Fibroblast of the conjunctiva (primary cell): ENCODE measurements at places on chromosomes 16 and 17.

DNA sequence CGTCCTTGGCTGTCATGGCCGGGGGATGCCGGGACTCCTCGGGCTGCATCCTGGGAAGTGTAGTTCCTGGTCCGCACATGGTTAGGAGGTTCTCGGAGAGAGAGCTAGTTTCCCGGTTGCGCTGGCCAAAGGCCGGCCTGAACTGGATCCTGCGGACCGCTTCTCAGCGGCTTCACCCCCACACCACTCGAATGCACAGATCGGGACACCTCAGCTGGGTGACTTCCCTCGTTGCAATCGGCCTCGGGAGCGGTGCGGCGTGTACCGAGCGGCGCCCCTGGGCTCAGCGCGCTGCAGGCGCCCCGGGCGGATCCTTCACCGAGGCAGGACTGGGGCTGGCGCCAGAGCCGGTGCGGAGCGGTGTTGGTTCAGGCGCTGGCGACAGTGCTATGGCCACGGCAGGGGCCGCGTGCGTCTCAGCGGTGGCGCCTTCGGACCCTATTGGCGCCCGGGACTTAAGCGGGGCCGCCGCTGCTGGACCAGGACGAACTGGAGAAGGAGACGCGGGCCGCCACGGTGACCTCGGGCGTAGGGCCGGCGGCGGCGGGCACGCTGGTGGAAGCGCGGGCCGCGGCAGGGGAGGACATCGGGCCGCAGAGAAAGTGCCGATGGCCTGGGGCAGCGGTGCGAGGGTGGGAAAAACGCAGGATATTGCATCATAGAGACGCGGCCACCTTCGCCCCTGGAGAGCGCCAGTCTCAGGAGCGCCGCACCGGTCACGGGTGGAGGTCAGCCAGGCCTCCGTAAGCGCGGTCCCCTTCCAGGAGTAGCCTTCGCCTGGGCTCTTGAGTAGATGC is 11.4 kb downstream of the ZNF629 start:
- DNase-seq, result peak; percentile 79

GRCh38 chr16:86298758-86299134 is 211.6 kb upstream of the FOXF1 start:
- DNase-seq, result no peak

- no peak for DNase-seq
Observed at GRCh38 chr16:80463326-80463725, 77.5 kb upstream of the DYNLRB2 start.

- DNase-seq, result no peak
Observed at GRCh38 chr17:750431-751037, 1.5 kb downstream of the GEMIN4 start.

DNA sequence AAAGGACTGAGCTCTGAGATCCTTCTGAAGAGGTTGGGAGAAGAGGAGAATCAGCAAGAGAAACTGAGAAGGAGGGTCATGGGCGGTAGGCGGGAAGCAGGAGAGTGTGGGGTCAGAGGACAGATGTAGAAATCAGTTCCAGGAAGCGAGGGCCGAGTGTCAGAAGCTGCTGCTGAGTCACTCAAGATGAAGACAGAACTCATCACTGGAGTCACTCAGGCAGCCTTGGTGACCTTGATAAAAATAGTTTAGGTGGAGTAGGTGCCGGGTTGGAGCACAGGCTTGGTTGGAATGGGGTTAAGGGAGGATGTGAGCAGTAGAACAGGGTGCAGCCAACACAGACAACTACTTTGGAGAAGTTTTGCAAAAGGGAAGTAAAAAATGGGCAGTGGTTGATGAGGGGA is 6.1 kb upstream of the ITGAM start:
- DNase-seq, result no peak

DNA sequence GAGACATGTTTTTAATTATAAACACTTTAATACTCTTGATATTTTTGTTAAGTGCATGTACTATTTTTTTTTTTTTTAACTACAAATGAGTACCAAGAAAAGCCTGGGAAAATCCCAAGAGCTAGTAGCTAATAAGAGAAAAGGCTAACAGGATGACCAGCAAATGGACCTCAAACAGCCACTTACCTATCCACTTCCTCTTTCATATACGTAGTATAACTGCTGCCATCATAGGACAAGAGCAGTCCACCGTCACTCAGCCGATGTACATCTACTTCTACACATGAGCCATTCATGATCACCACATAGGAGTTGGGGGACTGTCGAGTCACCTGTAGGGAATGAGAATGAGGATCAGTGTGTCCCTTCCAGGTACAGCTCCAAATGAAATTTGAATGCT is 128.0 kb upstream of the C17orf78 start:
- DNase-seq, result no peak

DNA sequence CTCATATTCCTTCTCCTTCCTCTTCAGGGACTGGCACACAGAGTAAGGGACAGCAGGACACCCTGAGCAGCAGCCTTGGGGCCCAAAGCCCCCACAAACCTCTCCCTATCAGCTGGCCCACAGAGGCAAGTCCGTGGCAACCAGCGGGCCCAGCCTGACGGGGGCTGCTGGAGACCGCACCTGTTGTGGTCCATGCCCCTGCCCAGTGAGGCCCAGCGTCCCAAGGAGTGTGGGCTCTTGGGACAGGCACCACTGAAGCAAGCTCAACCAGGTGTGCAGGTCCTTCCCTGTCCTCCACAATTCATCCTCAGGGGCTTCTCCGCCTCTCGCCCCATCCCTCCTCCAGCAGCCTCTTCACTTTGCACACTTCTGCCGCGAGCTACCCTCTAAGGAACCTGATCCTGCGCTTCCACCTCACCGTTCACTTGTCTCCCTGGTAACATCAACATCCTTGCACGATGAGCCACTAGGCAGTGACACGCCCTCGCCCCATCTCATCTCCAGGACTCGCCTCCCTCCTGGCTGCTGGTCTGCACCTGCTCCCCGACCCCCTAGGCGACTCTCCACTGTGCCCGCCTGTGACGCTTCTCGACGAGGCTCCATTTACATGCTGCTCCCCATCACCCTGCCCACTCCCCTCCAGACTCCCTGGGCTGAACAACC is 12.7 kb downstream of the MNT start:
- no peak for DNase-seq

DNA sequence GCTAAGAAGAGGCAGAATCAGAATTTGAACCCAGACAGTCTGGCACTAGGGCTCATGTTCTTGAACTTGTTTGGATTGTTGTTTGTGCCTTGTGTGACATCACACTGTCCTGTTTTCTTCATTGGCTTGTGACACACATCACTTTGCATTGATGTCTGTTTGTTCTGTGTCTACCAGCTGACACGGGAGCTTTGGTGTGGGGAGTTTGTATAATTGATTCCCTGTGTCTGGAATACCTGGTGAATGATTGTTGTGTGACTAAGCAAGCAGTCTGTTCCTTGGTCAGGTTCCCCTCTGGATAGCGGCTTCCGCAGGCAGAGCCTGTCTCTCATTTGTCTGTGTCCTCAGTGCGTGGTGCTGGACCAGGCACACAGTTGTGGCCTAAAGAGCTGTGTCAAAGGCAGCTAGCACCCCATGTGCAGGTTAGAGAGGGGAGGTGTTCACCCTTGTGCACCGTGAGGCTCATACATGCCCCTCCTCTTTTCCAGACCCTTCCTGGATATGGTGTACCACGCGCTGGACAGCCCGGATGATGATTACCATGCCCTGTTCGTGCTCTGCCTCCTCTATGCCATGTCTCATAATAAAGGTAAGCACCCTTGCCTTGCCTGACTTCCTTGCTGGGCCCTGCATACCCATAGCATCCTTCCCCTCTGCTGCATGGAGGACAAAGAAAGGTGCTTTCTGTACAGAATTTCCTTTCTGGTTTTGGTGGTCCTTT is 80.1 kb downstream of the CLEC16A start:
- DNase-seq, result no peak

DNA sequence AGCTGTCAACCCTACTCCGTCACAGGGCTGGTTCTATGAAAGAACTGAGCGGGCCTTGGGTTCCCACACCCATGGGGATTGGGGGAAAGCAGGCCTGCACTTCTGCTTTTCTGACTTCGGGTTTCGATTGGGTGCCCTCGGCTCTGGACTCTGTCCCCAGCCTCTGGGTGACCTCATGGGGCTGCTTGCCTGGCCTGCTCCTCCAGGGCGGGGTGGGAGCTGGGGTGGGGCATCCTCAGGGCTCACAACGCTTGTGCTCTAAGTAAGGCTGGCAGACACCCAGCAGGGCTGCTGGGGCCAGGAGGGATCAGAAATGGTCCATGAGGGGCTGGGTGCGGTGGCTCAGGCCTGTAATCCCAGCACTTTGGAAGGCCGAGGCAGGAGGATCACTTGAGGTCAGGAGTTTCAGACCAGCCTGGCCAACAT is 19.2 kb downstream of the ARHGAP27 start:
- DNase-seq, result no peak

GRCh38 chr16:88533932-88534637 is 36.1 kb upstream of the ZC3H18 start:
- DNase-seq, result peak; percentile 9

- no peak for DNase-seq
Observed at GRCh38 chr17:67656494-67657203, 61.1 kb upstream of the NOL11 start.

DNA sequence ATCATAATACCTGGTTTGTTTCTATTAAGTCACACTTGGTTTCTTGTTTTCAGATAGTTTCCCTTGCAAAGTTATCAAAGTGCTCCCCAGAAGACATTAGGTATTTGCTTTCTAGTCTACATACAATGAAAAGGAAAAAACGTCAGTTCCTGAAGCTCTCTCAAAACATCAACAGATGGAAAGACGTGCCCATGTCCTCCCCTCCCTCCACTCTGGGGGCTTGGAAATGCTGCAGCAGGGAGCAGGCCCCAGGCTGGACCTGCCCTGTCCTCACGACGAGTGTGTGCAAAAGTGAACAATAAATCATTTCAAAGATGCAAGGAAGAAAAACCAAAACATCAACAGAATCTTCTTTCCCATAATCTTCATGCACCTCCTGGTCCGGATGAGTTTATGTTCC is 118.5 kb downstream of the USP22 start:
- no peak for DNase-seq

GRCh38 chr17:57609125-57609877 is 135.8 kb downstream of the CCDC182 start:
- no peak for DNase-seq
